ENCODE measurements at places on chromosomes 7 and 10.

- no peak for DNase-seq
Measured at GRCh38 chr7:107145067-107145838, 23.6 kb upstream of the HBP1 start.

DNA sequence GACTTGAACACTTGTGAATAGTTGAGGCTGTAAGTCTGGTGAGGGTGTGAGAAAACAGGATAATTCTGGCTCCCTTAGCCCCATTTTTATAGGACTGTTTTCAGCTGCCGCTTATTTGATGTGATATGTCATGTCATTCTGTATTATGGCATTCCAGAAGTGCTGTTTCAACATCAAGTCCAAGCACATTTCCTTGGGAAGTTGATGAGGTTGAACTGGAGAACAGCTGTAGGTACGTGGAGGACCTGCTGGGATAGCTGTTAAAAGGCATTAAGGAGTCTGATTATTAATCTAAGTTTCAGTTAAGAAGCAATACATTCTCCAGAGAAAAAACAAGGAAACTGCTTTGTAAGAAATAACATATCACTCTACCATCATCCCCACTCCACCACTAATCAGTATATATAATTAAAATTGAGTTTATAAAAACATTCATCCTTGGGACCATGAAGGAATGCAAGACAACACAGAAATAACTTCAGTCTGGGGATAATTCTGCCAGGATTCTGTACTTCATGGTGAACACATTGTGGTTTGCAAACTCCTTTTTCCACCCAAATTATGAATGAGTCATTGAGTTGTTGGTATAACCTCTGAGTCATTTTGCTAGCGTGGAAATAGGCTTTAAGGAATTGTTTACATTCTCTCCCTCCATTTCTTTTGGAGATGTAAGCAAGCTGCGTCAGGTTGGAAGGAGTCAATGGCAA lies 39.9 kb upstream of the TMEM229A start:
- no peak for DNase-seq

GRCh38 chr7:41142904-41143473 lies 559.9 kb downstream of the INHBA start:
- no peak for DNase-seq

- DNase-seq = no peak
Measured at GRCh38 chr7:43824963-43825362, 44.4 kb downstream of the MRPS24 start.

- DNase-seq = no peak
Measured at GRCh38 chr10:31102421-31102820, 70.8 kb upstream of the ZNF438 start.

- DNase-seq = no peak
Measured at GRCh38 chr7:150621376-150621775, 10.8 kb downstream of the GIMAP6 start.

DNA sequence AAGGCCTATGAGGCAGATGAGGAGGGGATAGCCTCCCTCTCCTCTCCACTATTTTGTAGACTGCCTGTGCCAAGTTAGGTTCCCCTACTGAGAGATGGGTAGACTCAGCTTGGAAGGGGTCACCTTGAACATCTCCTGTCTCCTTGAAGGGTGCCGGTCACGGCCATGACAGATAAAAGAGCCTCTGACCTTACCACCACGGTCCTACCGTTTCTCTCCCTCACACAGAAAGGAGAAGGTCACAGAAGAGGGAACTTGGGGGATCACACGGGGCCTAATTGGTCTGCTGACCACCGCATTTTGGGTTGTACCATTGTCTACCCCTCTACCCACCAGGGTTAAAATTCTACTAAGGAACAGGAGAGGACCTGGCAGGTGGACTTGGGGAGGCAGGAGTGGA lies 17.0 kb downstream of the PRSS2 start:
- DNase-seq = no peak

- no peak for DNase-seq
Measured at GRCh38 chr7:138756591-138757242, 41.1 kb upstream of the TMEM213 start.

All from hematopoietic multipotent progenitor cell treated with erythropoietin and hydrocortisone succinate and interleukin-3 and kit ligand, for 15 days (in vitro differentiated cells).